Stimulated activated CD4-positive, alpha-beta T cell treated with anti-CD3 and anti-CD28 coated beads, Interleukin-12 subunit alpha, Interleukin-12 subunit beta, amount 100 ng/mL, for 48 hours (primary cell): ENCODE measurements at places on chromosomes 13 and 19.

DNA sequence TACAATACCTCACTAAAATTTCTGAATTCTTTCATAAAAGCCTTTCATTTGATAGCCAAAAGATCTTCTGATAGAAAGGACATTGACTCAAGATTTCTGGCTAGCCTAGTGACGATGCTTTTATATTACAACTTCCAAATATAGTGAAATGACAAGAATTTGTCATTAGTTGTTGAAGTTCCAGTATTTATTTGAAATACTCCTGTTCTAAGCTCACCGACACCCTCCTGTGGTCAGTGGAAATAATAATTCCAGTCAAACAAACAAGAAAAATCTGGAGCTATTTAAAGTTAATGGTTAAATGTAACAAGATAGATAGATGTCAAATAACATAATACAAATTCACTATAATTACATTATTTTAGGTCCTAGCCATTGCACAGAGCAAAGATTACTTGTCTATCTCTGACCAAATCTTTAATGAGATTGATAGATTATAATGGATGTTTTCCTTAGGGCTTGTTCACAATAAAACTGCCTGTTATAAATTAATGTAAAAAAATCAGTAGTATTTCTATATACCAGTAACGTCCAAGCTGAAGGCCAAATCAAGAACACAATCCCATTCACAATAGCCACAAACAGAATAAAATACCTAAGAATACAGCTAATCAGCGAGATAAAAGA is 195.5 kb downstream of the RGCC start:
- DNase-seq, result no peak

- no peak for DNase-seq
Measured at GRCh38 chr13:113432506-113433270, 20.6 kb downstream of the ADPRHL1 start.

GRCh38 chr19:13060964-13061927 is 41.4 kb downstream of the LYL1 start:
- peak; percentile 81 for DNase-seq

GRCh38 chr19:34416021-34416545 is 11.9 kb downstream of the PDCD2L start:
- no peak for DNase-seq

GRCh38 chr19:42292963-42293362 is 9.0 kb upstream of the PRR19 start:
- DNase-seq, result no peak

- no peak for DNase-seq
Measured at GRCh38 chr19:6249296-6249695, 30.5 kb downstream of the MLLT1 start.

DNA sequence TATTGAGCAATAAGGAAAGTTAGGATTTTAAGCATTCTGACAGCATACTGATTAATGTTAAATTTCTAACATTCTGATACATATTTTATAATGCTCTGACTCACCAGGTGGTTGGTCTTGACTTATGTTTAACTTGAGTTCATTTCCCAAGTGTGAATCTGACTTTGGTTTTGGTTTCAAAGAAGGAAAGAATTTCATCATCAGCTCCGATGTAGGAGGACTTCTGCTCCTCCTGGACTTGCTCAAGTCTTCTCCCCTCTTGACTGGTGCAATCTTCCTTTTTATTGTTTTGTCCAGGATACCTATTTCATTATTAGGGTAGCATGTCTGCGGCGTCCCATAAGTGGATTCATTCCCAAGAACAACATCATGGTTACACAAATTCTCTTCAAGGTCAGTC is 141.3 kb downstream of the RNF17 start:
- DNase-seq, result no peak

DNA sequence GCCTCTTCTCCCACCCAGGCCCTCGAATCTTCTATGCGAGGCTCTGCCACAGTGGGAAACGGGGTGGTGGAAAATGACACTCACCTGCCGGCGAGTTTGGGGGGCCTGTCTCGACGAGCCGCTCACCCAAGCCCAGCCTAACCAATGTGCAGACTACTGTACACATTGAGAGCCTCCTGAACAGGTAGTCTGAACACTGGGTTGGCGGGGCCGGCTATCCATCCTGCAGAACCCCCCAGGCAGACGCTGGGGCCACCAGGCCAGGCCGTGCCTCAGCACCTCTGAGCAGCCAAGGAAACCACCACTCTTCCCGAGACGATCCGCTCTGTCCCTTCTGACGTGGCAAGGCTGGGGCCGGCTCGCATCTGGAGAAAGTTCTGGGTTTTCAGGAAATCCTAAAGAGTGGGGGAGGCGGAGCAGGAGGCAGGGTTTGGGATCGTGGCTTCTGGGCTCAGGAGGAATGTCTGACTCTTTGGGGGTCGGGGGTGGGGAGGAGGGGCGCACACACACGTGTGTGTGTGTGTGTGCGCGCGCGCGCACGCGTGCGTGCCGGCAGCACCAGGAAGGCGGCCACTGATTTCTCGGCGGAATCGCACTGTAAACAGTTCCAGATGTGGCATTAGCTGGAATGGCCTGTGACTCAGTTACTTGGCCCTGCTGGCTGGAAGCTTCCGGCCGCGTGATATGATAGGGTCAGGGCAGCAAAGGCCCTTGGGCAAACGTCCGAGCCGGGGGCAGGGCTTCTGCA is 18.5 kb downstream of the TMED1 start:
- DNase-seq, result no peak

GRCh38 chr13:41774605-41775218 is 186.2 kb downstream of the VWA8 start:
- no peak for DNase-seq

GRCh38 chr13:49248622-49249002 is 887 bp downstream of the CDADC1 start:
- DNase-seq, result no peak
